ENCODE measurements at places on chromosomes 2 and 18. TPM values are rescaled to one million over a fixed set of nuclear protein-coding genes. Genes with fewer than 3 reads are reported as not detected.

DNA sequence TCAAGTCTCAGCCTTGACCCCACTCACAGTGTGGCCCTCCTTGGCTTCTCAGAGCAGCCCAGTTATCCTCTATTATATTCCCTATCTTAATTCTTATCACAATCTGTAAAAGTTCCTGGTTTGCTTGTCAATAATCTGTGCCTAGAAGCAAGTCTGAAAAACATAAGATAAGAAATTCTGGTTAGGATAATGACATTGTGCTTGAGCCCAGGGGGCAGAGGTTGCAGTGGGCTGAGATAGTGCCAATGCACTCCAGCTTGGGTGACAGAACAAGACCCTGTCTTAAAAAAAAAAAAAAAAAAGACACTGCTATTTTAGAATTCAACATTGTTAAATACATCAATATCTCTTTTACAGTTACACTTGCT, 63.9 kb downstream of the TMEM131 start:
- peaks cover 50% of the 10 kb centered on the region for H3K4me1 ChIP-seq
- DNase-seq, result no peak
- H3K27me3 ChIP-seq, result no peaks in the 10 kb centered on the region
- H3K27ac ChIP-seq, result no peak overlapping the region

DNA sequence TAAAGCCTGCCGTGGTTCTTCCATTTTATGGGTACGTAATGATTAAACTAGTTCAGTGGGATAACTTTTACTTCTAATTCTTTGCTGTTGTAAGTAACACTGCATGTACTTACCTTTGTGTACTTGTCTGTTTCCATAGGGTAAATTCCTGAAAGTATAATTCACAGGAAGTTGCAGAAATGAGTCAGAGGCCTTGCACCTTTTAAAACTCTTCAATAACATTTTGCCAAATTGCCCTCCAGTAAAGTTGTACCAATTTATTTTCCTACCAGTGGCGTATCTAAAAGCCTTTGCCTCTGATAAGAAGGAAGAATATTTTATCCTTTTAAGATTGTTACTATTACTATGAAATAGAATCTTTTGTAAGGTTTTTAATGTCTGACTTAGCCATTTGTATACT, 65.1 kb downstream of the CAB39 start:
- peak overlapping the region; percentile 9 for H3K4me3 ChIP-seq
- no peak for DNase-seq
- peaks cover 81% of the 10 kb centered on the region for H3K4me1 ChIP-seq

DNA sequence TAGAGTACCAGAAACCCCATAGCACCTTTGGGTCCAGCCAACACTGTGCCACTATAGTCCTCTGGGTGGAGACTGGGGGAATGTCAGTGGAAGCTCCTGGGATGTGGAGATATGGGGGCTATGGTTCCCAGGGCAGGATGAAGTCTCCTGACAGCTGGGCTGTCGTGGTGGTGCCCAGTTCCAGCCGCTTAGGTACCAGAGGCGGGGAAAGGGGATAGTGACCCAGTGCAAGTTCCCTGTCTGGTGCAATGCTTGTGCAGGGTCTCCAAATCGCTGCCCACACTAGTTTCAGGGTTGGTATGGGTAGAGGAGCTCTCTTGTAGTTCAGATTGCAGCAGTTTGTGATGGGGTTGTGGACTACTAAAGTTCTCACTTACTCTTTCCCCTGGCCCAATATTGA, 97.9 kb downstream of the ANKRD12 start:
- H3K4me3 ChIP-seq, result no peak overlapping the region
- no peak overlapping the region for H3K27ac ChIP-seq
- peaks cover 54% of the 10 kb centered on the region for H3K36me3 ChIP-seq
- peaks cover 4% of the 10 kb centered on the region for H3K4me1 ChIP-seq
- H3K27me3 ChIP-seq, result no peaks in the 10 kb centered on the region
- no peak for DNase-seq

DNA sequence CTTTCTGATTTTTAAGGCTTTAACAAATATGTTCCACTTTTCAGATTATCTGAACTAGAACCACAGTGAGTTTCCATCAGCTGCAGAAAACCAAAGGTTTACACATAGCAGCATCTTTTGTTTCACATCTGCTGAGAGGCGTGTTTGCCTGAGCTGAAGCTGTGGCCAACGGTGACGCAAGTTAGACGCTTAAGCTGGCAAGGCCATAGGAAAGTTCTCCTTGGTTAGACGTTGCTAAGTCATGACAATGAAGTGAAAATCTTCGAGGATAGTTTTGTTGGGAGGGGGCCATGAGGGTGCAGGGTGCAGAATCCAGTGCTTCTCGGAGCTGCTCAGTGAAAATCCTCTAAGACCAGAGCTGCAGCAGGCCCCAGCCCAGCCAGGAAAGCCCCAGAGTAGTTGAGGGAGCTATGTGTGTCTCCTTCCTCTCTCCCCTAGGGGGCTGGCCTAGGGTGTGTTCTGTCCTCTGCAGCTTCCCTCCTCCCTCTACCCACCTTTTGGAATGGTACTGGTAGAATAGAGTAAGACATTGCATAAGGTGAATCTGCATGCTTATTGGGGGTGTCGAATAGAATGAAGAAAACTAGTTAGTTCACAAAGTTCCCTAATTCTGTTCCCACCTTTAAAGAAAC, 105.4 kb downstream of the FHOD3 start:
- H3K4me3 ChIP-seq, result no peak overlapping the region
- no peak for DNase-seq

DNA sequence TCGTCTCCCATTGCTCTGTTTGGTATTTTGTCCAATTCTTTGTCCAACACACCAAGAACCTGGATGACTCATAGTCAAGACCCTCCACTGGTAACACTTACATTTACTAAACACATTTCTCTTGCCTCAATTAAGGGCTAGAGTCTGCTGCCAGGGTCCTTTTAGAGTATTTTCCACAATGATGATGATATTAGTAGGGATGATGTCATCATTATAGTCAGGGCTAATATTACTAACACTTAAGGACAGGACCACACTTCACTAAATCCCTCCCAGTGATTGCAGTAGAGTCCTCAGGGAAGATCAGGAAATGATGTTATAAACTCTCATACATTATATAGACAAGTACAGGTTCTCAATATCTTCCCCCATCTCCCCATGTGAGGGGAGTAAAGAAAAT, 13.6 kb upstream of the SS18 start:
- H3K36me3 ChIP-seq, result no peaks in the 10 kb centered on the region
- no peak overlapping the region for H3K4me3 ChIP-seq
- H3K27ac ChIP-seq, result no peak overlapping the region
- H3K27me3 ChIP-seq, result no peaks in the 10 kb centered on the region
- DNase-seq, result no peak

DNA sequence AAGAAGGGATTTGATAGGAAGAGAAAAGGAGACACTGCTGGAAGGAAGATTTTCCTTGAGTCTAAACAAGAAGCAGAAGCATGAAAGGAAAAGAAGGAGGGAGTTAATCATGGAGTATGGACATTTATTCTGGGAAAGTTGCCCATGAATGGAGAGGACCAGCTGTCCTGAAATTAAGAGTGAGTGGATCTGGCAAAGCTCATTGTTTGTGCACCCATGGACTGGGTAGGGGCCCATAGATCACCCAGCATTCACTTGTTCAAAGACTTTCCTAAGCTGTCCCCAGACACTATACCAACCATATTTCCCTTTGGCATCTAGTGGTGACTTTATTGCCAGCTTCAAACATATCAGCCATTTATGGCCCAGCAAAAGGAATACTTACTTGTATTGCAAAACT, 422.7 kb downstream of the FBXO15 start:
- H3K4me3 ChIP-seq, result no peak overlapping the region
- H3K4me1 ChIP-seq, result no peaks in the 10 kb centered on the region
- H3K27ac ChIP-seq, result no peak overlapping the region
- DNase-seq, result no peak
- H3K36me3 ChIP-seq, result peaks cover under 1% of the 10 kb centered on the region

DNA sequence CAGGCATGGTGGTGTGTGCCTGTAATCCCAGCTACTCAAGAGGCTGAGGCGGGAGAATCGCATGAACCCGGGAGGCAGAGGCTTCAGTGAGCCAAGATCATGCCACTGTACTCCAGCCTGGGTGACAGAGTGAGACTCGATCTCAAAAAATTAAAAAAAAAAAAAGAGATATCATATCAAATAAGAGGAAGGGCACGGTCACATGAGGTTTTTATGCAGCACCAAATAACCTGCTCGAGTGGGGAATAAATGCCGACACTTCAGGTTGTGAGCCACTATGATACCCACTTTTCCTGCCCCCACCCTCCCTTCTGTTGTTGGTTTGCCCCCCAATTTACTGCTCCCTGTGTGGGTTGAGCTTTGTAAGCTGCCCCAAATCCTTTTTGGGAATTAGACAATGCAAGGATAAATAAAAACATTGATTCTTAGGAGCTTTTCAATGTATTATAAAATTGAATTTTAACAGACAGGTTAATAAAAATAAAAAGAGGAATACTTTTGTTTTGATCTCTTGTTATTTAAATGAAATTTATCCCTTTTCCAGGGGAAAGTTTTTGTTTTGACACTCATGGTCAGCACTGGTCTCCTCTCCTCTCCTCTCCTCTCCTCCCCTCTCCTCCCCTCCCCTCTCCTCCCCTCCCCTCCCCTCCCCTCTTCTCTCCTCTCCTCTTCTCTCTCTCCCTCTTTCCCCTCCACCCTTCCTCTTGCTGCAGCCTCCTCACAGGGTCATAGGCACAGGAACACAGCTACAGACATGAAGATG, 29.2 kb downstream of the CD8B start:
- peaks cover 76% of the 10 kb centered on the region for H3K4me1 ChIP-seq
- peaks cover 6% of the 10 kb centered on the region for H3K36me3 ChIP-seq
- H3K27ac ChIP-seq, result peak overlapping the region; percentile 95
- H3K27me3 ChIP-seq, result no peaks in the 10 kb centered on the region
- peak overlapping the region; percentile 76 for H3K4me3 ChIP-seq

DNA sequence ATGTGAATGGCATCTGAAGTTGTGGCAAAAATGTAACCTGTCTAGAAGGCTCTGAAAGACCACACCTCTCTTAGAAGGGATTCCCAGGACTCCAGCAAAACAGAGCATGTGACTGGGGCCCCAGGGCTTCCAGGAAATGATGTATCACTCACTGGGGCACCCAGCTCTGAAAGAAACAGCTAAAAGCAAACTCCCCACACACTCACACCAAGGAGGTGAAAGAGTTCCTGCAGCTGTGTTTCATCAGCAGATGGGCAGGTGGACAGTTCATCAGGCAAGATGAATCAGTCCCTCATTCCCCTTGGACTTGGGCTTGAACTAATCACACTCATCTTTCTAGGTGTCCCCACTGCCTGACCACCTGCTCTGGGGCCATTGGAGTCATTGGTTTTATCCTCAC, 76.2 kb downstream of the CCBE1 start:
- no peaks in the 10 kb centered on the region for H3K36me3 ChIP-seq
- H3K27ac ChIP-seq, result no peak overlapping the region
- DNase-seq, result no peak
- H3K27me3 ChIP-seq, result peaks cover 5% of the 10 kb centered on the region
- H3K4me1 ChIP-seq, result no peaks in the 10 kb centered on the region
- H3K4me3 ChIP-seq, result no peak overlapping the region

DNA sequence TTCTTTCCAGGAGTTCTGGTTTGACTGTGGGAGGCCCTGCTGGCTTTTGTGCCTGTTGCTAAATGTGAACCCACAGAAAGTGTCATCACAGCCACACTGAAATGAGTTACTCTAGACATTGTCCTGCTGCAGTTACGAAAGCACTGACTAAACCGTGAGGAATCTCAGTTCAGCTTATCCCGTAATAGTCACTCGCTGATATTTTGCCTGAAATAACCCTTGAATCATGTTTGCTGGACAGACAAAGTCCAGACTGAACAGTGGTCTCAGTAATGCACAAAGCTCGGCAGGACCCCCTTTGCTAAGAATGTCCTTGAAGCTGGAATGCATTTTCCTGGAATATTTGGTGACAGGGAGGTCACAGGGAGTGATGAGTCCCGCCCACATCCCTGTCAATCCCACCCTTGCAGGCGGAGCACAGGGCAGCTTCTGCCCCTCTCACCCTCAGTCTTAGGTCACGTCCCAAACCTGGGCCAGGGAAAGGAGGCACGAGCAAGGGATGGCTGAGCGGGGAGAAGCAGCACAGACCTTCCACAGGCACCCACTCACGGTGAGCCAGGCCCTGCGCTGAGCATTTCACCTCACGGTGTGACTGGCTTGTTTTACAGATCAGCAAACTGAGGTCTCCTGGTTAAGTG, 53.4 kb downstream of the ADI1 start:
- H3K36me3 ChIP-seq, result peaks cover 11% of the 10 kb centered on the region
- H3K4me1 ChIP-seq, result peaks cover 7% of the 10 kb centered on the region
- no peaks in the 10 kb centered on the region for H3K27me3 ChIP-seq
- no peak overlapping the region for H3K27ac ChIP-seq

DNA sequence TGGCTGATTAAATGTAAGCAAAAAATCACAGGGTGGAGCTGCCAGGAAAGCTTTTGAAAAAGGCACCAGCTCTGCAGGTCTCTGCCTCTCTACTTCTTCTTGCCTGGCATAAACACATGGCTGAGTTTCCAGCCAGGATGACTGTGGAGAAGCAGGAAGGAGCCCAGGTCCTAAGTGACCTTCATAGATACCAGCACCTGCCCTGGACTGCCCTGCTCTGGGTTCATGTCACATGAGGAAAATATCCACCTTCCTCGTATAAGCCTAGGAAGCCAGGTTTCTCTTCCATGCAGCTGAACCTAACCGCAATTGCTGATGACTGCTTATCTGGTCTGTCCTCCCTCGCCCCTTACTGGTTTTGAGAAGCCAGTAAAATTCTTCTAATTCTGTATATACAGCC, 47.8 kb upstream of the CREB1 start:
- no peaks in the 10 kb centered on the region for H3K36me3 ChIP-seq
- H3K4me3 ChIP-seq, result no peak overlapping the region
- H3K4me1 ChIP-seq, result peaks cover 51% of the 10 kb centered on the region
- DNase-seq, result no peak
- no peak overlapping the region for H3K27ac ChIP-seq

GRCh38 chr2:96930351-96931010, 55.9 kb downstream of the FAM178B start:
- no peaks in the 10 kb centered on the region for H3K36me3 ChIP-seq
- no peak for DNase-seq
- no peaks in the 10 kb centered on the region for H3K27me3 ChIP-seq
- H3K4me1 ChIP-seq, result peaks cover 8% of the 10 kb centered on the region
- H3K4me3 ChIP-seq, result no peak overlapping the region

- H3K4me3 ChIP-seq, result no peak overlapping the region
- H3K36me3 ChIP-seq, result no peaks in the 10 kb centered on the region
- H3K27me3 ChIP-seq, result no peaks in the 10 kb centered on the region
- no peak for DNase-seq
- H3K27ac ChIP-seq, result no peak overlapping the region
- no peaks in the 10 kb centered on the region for H3K4me1 ChIP-seq
Observed at GRCh38 chr2:231356466-231356844, 39.1 kb upstream of the B3GNT7 start.

GRCh38 chr2:226073496-226074160, 674.1 kb downstream of the NYAP2 start:
- no peak for DNase-seq
- no peak overlapping the region for H3K4me3 ChIP-seq
- no peaks in the 10 kb centered on the region for H3K36me3 ChIP-seq
- H3K27ac ChIP-seq, result no peak overlapping the region
- H3K27me3 ChIP-seq, result peaks cover 7% of the 10 kb centered on the region
- H3K4me1 ChIP-seq, result no peaks in the 10 kb centered on the region

- H3K27ac ChIP-seq, result no peak overlapping the region
- peaks cover 19% of the 10 kb centered on the region for H3K27me3 ChIP-seq
- no peak for DNase-seq
- no peaks in the 10 kb centered on the region for H3K4me1 ChIP-seq
- H3K4me3 ChIP-seq, result no peak overlapping the region
- no peaks in the 10 kb centered on the region for H3K36me3 ChIP-seq
Observed at GRCh38 chr18:75779450-75779849, 351.9 kb upstream of the SMIM21 start.

Gene HOXD13
- total RNA-seq, result not detected

Gene ITGB1BP1
- total RNA-seq, result 180 TPM

Gene ANKRD23
- 3.2 TPM for total RNA-seq

Gene SLC23A3
- 1.1 TPM for total RNA-seq

Gene NMUR1
- not detected for total RNA-seq

Gene C2orf66
- not detected for total RNA-seq

Gene FAM110C
- total RNA-seq, result 0.16 TPM

Gene TWIST2
- not detected for total RNA-seq

Gene CDH19
- not detected for total RNA-seq
